ENCODE measurements at places on chromosomes 3 and 15.

DNA sequence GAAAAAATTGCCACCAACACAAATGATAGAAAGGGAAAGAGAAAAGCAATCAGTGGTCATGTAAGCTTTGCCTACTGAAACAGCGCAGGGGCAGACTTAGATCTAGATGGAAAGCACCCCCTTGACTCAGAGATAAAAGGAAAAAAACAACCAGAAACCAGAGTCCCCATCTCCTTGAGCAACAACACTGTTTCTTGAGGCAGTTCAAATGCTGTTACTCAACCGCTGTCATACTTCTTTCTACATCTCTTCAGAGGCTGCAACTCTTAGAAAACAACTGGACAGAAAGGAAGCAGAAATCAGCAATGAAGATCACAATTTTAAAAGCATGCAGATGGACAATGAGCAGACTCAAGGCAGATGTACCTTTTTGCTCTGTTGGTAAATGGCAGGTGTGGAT, 36.5 kb downstream of the FSIP1 start:
- no peak for DNase-seq

GRCh38 chr15:38049891-38050290, 115.5 kb downstream of the TMCO5A start:
- DNase-seq: no peak

- DNase-seq: no peak
Observed at GRCh38 chr15:88029696-88030095, 226.8 kb downstream of the NTRK3 start.

- peak; percentile 23 for DNase-seq
Observed at GRCh38 chr15:40282869-40283614, at the start of gene ANKRD63. ANKRD63 (minus strand) TSS chr15:40283064; CDS start chr15:40282586, 478 bp downstream.

DNA sequence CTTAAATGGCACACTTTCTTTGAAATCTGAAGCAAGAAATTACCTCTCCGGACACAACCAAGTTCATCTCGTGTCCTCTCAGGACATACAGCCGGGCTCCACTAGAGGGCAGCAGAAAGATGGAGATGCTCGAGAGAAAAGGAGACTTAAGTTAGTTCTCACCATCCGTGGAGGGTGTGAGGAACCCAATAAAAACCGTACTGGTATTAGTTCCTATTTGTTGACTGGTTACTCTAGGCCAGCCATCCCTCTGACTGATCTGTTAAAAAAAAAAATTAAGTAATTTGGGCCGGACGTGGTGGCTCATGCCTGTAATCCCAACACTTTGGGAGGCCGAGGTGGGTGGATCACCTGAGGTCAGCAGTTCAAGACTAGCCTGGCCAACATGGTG, 7.9 kb upstream of the CYP11A1 start:
- DNase-seq: peak; percentile 67

DNA sequence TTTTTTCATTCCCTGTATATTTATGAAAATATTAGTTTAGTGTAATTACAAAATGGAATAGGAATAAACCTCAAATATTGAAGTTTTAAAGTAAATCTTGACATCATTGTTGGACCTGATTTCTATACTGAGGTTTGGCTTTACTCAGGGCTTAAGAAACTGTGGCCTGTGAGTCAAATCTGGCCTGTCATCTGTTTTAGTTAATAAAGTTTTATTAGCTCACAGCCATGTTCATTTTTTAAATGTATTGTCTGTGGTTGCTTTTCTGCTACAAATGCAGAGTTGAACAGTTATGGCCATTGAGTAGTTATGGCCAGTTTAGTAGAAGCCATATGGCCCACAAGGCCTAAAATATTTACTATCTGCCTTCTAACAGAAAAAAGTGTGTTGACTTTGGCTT, 80.7 kb downstream of the DIPK2A start:
- no peak for DNase-seq

Data from stimulated activated CD4-positive, alpha-beta T cell treated with anti-CD3 and anti-CD28 coated beads, TNF-alpha, amount 100 ng/mL, for 4 hours (primary cell).